ENCODE measurements at places on chromosomes 13 and 19.

GRCh38 chr19:10292206-10292788 lies 2.5 kb downstream of the ICAM5 start:
- no peak for DNase-seq

DNA sequence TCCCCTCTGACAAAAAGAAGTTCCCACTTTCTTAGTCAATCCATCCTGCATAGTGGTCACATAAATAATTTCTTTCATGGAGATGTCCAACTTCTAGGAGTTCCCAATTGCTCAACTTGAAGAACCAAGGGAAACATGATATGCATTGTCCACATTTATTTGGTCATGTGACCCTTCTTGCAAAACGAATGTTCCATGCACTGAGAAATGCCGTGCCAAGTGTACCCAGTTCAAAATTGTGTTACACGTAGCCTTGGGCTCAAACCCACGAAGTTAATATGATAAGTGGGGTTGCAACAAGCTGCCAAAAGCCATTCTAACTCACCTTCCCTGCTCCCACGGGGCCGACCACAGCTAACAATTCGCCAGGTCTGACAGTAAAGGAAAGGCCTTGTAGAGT lies 113.1 kb downstream of the ABCC4 start:
- no peak for DNase-seq

GRCh38 chr19:29680447-29680846 lies 15.2 kb downstream of the PLEKHF1 start:
- DNase-seq: no peak

- DNase-seq: no peak
Measured at GRCh38 chr13:51562011-51562671, 22.1 kb upstream of the WDFY2 start.

GRCh38 chr13:46479283-46479682 lies 73.7 kb upstream of the LRCH1 start:
- no peak for DNase-seq

- no peak for DNase-seq
Measured at GRCh38 chr19:42121656-42122069, 10.6 kb downstream of the POU2F2 start.

- no peak for DNase-seq
Measured at GRCh38 chr19:6947745-6948144, 60.4 kb downstream of the ADGRE1 start.

DNA sequence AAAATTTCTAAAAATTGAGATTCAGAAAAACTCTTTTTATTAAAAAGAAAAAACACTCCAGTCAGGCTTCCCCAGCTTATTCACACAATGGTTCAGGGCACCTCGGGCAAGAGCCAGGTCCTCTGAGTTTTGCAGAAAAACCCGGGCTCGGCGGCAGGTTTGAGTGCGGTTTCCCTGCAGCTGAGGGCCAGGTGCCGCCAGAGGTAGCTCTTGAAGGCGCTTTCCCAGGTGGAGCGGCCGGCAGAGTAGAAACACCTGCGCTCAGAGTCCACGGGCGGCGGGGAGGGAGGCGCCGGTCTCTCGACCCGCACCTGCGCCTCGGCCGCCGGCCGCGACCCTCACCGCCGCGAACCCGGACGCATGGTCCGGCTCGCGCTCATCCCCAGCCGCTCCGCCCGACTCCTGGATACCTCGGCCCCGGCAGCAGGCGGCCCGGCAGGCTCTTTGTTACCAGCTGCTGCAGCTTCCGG lies 444 bp downstream of the PROSER1 start:
- no peak for DNase-seq

Data from cerebellar nuclear complex (tissue), 1 donor.